NCI-H2107 (cell line): ENCODE measurements at places on chromosomes 2 and 18.

- no peak for DNase-seq
Observed at GRCh38 chr2:134098321-134098720, 155.6 kb upstream of the MGAT5 start.

- no peak for DNase-seq
Observed at GRCh38 chr2:8918412-8918811, 81.0 kb upstream of the KIDINS220 start.

- DNase-seq: no peak
Observed at GRCh38 chr2:66389651-66390131, 45.2 kb upstream of the MEIS1 start.

DNA sequence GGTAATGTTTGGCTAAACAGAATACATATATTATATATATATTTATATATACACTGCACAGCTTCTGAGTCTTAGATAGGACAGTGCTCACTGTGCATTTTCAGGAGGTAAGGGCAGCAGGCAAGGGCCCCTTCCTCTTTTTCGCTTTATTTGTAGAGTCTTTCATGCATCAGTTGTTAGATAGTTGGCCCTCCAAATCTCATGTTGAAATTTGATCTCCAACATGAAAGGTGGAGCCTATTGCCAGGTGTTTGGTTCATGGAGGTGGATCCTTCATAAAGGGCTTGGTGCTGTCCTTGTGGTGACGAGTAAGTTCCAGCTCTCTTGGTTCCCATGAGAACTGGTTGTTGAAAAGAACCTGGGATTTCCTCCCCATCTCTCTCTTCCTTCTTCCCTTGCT is 48.1 kb downstream of the TSN start:
- DNase-seq: no peak

GRCh38 chr2:14303366-14304115 is 329.0 kb upstream of the LRATD1 start:
- DNase-seq: no peak

DNA sequence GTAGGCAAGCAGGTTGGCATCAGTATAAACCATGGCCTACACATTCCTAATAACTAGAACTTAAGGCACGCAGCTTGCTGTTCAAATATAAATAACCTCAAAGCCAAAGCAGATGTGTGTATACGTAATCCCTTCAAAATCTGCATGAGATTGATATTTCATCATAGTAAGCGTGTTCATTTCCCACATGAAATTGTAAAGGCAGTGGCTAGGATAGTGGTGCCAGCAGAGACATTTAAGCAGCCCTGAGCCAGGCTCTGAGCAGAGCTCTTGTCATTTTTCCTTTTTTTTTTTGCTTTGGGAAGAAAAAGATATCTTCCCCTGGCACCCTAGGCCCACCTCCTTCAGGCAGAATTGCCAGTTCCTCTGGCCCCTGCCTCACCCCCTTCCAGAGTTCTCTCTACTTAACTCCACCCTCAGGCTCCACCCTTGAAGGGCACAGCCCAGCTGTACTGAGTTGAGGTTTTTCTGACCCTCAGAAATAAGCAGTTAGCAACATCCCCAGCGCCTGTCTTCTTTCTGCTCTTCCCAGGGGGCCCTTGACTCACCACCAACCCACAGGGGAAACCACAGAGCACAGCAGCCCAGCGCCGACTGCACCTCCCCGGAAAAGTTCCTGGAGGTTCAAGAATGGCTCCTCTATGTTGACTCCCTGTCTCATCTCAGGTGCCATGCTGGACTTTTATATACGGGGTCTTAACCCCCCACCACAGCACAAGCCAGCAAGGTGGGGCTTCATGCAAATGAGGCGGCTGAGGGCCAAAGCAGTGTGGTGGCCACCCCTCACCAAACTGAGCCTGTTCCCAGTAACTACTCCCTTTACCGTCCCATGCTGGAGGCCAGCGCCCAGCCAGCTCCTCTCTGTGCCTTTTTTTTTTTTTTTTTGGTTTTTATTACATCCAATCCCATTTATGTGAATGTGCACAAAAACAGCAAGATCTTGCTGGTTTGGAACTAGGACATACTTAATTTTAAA is 84.7 kb downstream of the EHD3 start:
- no peak for DNase-seq

GRCh38 chr18:44197832-44198611 is 482.7 kb upstream of the SETBP1 start:
- DNase-seq: peak; percentile 38

DNA sequence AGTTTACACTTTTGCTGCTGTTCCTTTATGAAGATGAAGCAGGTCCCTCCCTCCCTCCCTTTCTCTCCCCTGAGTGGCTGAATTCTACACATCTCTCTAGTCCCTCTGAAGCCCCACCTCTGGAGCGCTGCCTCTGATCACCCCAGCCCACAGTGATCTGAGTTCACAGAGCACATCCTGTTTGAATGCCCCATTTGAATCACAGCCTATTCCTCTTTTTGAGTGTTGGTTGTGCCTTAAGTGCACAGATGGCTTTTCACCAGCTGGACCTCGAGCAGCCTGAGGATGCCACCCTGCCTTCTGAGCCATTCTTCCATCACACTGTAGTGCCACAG is 87.1 kb downstream of the ITGB1BP1 start:
- peak; percentile 27 for DNase-seq

DNA sequence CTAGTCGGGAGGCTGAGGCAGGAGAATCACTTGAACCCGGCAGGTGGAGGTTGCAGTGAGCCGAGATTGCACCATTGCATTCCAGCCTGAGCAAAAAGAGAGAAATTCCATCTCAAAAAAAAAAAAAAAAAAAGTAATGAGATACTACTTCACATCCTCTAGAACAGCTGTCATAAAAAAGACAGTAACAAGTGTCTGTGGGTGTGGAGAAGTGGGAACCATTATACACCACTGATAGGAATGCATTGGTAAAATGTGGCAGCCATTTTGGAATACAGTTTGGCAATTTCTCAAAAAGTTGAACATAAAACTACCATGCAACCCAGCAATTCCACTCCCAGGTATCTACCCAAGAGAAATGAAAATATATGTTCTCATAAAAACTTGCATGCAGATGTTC is 166.6 kb downstream of the GREB1L start:
- no peak for DNase-seq

DNA sequence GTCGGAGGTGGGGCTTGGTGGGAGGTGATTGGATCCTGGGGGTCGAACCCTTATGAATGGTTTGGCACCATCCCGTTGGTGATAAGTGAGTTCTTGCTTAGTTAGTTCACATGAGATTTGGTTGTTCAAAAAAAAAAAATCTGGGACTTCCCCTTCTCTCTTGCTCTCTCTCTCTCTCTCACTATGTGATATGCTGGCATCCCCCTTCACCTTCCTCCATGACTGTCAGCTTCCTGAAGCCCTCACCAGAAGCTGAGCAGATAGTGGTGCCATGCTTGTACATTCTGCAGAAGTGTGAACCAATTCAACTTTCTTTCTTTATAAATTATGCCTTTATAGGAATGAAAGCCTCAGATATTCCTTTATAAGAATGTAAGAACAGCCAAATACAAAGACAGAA is 269.7 kb upstream of the APCDD1 start:
- no peak for DNase-seq

DNA sequence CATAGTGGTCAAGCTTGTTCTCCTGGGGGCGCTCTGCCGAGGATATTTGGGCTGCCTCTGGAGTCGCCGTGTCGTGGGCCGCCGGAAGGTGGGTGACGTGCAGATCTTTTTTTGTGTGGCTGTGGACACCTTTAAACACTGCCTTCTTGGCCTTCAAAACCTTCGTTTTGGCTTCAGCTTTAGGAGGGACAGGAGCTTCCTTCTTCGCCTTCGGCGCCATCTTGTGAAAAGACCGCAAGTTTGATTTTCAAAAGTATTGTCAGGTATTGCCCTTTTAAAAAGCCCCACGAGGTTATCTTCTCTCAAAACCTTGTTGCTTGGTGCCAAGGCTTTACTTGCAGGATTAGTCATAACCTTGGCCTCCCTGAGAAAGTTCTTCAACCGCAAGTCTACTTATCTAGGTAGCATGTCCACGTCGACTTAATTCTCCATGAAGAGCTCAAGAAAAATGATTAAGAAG is 20.8 kb downstream of the LAMA3 start:
- DNase-seq: no peak

DNA sequence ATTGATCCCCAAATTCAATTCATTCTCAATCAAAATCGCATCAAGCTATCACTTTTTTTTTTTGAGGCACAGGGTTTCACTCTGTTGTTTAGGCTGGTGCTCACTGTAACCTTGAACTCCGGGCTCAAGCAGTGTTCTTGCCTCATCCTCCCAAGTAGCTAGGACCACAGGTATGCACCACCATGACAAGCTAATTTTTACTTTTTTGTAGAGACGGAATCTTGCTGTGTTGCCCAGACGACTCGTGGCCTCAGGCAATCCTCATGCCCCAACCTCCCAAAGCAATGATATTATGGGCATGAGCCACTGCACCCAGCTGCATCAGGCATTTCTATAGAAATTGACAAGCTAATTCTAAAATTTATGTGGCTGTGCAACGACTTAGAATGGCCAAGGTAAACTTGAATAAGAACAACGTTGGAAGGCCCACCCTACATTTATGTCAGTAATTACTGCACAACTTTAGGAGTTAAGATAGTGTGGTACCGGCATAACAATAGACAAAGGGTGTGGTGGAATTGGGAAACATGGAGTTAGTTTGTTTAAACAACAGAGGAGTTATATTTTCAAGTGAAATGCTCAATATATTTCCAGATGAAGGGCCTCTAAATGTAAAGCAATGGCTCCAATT is 78.2 kb downstream of the NPAS2 start:
- DNase-seq: no peak

DNA sequence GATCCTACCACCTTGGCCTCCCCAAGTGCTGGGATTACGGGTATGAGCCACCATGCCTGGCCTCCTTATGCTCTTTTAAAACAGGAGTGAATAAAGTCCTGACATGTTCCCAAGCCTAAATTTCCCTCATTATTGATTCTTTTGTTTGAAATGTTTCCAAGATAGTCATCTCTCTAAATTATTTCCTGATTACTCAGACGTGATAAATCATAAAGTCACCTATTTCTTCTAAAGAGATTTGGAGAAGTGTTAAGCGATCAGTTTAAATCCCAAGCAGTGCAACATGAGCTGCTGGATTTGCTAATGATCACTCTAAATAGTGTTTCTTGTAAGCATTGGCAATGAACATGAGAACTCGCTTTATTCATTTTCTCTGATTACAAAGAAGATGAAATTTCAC is 51.8 kb downstream of the PMAIP1 start:
- no peak for DNase-seq
